ENCODE measurements at places on chromosomes 16 and 17.

- no peak for DNase-seq
Observed at GRCh38 chr17:16232391-16232790, 15.4 kb downstream of the PIGL start.

DNA sequence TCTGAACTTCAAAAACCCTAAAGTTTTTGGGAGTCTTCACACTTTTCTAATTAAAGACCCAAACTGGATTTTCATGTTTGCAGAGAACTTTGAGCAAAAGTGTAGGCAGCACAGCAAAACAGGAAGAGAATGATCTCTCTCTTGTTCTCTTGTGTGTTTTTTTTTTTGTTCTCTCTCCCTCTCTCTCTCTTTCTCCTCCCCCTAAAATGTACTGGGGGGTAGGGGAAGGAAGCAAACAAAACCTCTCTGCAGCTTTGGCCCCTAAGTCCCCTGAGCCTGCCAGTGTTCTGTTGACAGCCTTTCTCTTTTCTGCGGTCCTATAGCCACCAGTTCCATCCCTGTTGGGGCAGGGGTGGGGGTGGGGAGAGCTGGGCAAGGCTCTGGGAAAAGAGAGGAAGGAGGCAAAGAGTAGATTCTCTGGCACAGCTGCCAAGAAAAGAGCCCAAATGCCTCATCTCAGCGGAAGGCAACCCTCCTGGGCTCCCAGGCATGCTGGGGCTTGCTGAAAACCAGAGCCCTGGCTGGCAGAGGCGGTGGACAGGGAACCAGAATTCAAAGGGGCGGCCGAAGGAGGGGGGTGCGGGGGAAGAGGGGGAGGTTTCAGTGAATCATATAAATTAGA, 295.3 kb downstream of the SOX9 start:
- DNase-seq, result no peak

- no peak for DNase-seq
Observed at GRCh38 chr16:87724490-87725291, 41.1 kb downstream of the KLHDC4 start.

DNA sequence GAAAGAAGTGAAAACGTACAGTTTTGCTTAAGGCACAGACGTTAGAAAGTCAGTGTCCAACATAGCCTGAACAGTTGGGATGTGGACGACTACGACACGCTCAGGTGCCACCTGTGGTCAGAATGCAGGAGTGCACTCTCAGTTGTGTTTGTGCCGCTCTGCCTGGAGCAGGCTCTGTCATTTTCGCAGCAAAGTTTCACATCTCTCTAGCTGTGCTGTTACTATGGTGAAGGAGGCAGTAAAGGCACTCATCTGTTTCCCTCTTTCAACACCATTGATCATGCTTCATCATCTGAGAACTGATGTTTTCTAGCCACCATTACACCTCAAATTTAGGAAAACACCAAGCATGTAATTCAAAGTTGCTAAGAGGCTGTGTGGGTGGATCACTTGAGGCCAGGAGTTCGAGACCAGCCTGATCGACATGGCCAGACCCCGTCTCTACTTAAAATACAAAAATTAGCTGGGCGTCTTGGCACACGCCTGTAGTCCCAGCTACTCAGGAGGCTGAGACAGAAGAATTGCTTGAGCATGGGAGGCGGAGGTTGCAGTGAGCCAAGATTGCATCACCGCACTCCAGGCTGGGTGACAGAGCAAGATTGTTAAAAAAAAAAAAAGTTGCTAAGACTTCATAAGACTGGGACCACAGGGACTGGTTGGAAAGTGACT, 44.9 kb upstream of the DNAJA2 start:
- no peak for DNase-seq

DNA sequence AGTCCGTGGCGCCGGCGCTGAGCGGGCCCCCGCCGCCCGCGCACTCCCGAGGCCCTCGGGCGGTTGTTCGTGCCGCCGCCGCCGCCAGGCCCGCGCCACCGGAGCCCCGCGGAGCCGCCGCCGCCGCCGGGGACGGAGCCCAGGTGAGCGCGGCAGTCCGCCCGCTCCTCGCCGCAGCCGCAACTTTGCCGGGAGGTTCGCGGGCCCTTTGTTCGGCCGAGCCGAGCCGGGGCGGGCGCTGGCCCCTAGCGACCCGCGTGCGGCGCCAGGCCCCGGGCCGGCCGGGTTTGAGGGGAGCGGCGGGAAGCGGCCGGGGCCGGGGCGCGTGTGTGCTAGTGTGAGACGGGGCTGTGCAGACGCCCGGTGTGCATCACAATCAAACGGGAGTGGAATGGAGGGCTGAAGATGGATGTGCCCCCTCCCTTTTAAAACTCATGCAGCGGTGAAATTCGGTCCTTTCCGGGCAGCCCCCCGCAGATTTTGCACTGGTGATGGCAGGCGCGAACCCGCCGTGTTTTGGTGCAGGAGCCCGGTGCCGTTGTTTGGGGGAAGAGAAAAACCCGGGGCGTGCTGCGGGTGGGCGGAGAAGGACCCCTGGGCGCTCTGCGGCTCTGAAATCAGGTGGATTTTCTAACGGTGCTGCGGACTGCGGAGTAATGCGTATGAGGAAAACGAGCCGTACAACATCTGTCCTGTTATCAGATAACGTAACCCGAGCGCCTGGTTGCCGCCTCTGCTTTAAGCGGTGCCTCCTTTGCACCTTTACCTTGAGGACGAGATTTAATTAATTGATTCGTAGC, 823 bp downstream of the TNRC6C start:
- DNase-seq, result no peak

- DNase-seq, result no peak
Observed at GRCh38 chr17:32349503-32349853, 479 bp upstream of the ZNF207 start.

GRCh38 chr16:85386467-85387170, 226.5 kb upstream of the GSE1 start:
- no peak for DNase-seq

DNA sequence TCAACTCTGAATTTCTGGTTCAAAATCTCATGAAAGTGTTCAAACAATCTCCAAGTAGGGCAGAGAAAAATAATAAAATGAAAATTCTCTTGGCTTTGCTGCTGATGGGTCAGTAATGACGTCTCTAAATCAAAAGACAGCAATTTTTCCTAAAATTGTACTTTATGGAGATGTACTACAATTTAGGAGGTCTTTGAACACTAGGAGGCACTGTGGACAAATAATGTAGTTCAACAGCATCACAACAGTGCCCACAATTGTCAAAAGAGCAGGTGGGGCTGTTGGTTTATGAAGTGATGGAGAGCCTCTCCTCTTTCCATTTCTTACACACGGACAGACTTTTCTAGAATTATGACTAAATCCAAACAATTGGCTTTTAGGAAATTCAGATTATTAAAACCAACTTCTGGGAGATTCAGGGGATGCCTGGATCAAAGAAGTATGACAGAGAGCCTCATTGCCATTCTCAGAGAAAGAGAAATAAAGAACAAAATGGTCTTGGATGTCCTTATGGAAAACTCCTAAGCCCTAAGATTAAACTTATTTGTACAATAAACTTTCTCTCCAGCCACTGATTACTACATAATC, 23.8 kb downstream of the EZH1 start:
- DNase-seq, result peak; percentile 25
